ENCODE measurements at places on chromosomes 2 and 18. TPM values are rescaled to one million over a fixed set of nuclear protein-coding genes. Genes with fewer than 3 reads are reported as not detected.
A peak's percentile ranks its signal among the peaks of the same experiment; 100 is the strongest.

The MCEE gene
- 12.5 TPM for total RNA-seq

The FZD7 gene
- 302 TPM for total RNA-seq

The PRR30 gene
- total RNA-seq = not detected

The MAP2 gene
- 0.87 TPM for total RNA-seq

The LYG1 gene
- total RNA-seq = 0.31 TPM

The COA5 gene
- 24.5 TPM for total RNA-seq

The PIEZO2 gene
- 3.9 TPM for total RNA-seq

The ESCO1 gene
- 36.7 TPM for total RNA-seq

The KIF5C gene
- 52.9 TPM for total RNA-seq

- peaks cover 13% of the 10 kb centered on the region for H3K4me1 ChIP-seq
- no peak overlapping the region for H3K27ac ChIP-seq
- no peak for DNase-seq
Measured at GRCh38 chr2:80300954-80301353, 3.6 kb downstream of the LRRTM1 start.

- no peaks in the 10 kb centered on the region for H3K27me3 ChIP-seq
- H3K4me3 ChIP-seq = no peak overlapping the region
- no peak for DNase-seq
- H3K36me3 ChIP-seq = peaks cover 38% of the 10 kb centered on the region
Measured at GRCh38 chr2:43559391-43560230, 36.2 kb downstream of the THADA start.

DNA sequence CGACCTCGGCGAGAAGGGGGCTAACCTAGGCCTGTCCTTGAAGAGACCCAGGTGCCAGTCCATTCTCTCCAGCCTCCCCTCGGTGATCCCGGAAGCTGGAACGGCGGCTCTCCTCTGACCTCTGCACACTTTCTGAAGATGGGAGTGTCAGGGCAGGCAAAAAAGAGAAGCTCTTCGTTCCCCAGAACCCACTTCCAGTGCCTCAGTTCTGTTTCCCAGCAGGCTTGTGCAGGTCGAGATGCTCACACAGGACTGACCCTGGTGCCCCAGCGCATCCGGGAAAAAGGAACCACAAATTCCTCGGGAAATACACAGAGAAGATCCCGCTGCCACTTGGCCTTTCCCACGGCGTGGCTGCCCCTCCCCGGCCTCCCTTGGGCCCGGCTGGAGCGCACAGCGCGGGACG is 681 bp upstream of the PTPN18 start:
- DNase-seq = no peak
- H3K27ac ChIP-seq = no peak overlapping the region
- no peaks in the 10 kb centered on the region for H3K4me1 ChIP-seq

- H3K27ac ChIP-seq = no peak overlapping the region
- H3K4me3 ChIP-seq = no peak overlapping the region
- peaks cover 8% of the 10 kb centered on the region for H3K36me3 ChIP-seq
- no peaks in the 10 kb centered on the region for H3K27me3 ChIP-seq
Measured at GRCh38 chr2:88729061-88729745, 37.7 kb downstream of the RPIA start.

- DNase-seq = no peak
- H3K27me3 ChIP-seq = peaks cover 3% of the 10 kb centered on the region
Measured at GRCh38 chr2:203949228-203949627, 12.7 kb downstream of the ICOS start.

DNA sequence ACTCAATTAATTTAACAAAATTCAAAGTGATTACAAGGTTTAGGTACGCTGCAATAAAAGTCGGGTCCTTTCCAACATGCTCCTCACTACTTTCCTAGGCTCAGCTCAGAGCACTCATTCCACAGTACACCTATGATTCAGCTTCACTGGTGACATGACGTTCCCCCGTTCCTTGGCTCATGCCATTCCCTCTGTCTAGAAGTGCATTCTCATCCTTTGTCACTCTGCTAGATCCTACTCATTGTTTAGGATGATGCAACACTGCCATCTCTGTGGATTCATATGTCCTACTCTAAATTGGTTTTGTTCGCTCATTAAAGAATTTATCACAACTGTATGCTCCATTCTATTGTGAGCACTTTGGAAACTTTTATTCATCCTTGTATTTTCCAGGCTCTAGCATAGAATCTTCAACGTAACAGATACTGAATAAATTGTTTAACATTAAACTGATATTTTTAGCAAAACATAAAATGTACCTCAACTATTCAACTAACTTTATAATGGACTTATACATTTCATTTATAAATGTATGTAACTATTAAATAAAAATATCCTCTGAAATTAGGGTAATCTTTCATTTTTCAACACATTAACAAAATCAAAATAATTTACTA is 78.6 kb downstream of the FAM228A start:
- H3K4me1 ChIP-seq = no peaks in the 10 kb centered on the region
- H3K4me3 ChIP-seq = no peak overlapping the region
- no peak overlapping the region for H3K27ac ChIP-seq
- no peaks in the 10 kb centered on the region for H3K27me3 ChIP-seq

DNA sequence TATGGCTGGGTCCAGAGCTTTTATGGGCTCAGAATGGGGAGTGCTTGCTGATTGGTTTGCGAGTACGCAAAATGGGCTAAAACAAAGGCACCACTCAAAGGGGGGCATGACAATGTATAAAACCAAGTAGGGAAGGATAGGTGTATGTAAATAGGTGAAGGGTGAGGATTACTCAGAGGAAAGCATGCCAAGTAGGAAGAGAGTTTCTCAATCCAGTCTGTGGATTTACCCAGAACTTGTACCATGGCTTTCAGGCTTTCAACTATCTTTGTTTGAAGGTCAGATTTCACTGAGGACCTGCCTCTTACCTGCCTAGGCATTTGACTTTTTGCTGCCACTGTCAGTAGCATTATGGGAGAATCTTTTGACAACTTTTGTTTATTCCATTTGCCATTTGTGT is 92.3 kb downstream of the RAB3GAP1 start:
- H3K36me3 ChIP-seq = peaks cover 49% of the 10 kb centered on the region
- H3K27me3 ChIP-seq = no peaks in the 10 kb centered on the region
- no peak overlapping the region for H3K27ac ChIP-seq
- no peaks in the 10 kb centered on the region for H3K4me1 ChIP-seq
- DNase-seq = no peak
- H3K4me3 ChIP-seq = no peak overlapping the region

- no peaks in the 10 kb centered on the region for H3K4me1 ChIP-seq
- no peak for DNase-seq
- no peak overlapping the region for H3K4me3 ChIP-seq
- no peaks in the 10 kb centered on the region for H3K27me3 ChIP-seq
Measured at GRCh38 chr2:80078290-80079036, 226.1 kb downstream of the LRRTM1 start.

DNA sequence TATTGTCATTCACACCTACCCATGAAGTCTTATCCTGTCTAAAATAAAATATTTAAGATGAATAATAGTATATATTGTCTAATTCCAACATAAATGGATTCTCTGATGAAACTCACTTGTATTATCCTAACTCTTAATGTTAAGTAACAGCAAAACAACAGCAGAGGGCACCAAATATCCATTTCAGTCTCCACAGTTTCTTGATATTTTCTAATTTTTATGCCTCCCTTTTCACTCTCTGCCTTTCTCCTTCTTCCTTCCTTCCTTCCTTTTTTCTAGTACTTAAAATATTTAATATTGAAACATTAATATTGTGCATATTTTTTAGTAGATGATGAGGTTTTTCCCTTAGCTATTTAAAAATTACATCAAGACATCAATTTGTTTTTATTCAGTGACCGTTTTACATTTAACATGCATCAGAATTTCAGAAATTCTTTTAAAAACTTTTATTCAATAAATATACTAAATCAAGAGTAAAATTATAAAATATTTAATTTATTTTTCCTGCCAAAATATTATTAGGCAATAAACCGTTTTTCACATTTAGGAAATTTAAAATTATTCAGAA is 97.6 kb downstream of the WDR7 start:
- no peaks in the 10 kb centered on the region for H3K4me1 ChIP-seq
- no peaks in the 10 kb centered on the region for H3K27me3 ChIP-seq
- no peak overlapping the region for H3K27ac ChIP-seq
- no peak overlapping the region for H3K4me3 ChIP-seq
- DNase-seq = no peak

GRCh38 chr18:37385846-37386778 is 179.5 kb downstream of the CELF4 start:
- no peaks in the 10 kb centered on the region for H3K27me3 ChIP-seq
- no peak overlapping the region for H3K27ac ChIP-seq
- no peaks in the 10 kb centered on the region for H3K4me1 ChIP-seq
- DNase-seq = no peak

- DNase-seq = no peak
- no peaks in the 10 kb centered on the region for H3K4me1 ChIP-seq
- no peak overlapping the region for H3K27ac ChIP-seq
- H3K36me3 ChIP-seq = no peaks in the 10 kb centered on the region
- H3K4me3 ChIP-seq = no peak overlapping the region
Measured at GRCh38 chr2:182831921-182832320, 34.5 kb downstream of the FRZB start.

DNA sequence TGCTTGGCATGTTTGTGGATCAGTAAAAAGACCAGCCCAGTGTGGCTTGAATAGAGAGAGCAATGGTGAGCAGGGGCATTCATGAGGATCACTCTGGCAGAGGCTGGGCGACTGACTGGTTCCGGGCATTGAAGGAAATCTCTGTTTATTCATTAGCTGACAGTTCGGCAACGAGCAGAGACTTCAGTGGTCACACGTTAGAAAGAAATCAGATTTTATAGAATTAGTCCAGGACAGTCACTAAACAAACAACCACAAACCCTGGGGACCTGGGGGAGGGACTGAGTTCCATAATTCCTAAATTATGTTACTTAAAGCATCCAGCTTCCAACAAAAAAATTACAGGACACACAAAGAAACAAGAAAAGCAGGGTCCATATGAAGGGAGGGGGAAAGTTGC is 72.5 kb downstream of the NOL10 start:
- H3K4me1 ChIP-seq = no peaks in the 10 kb centered on the region
- H3K4me3 ChIP-seq = no peak overlapping the region

- peaks cover 86% of the 10 kb centered on the region for H3K36me3 ChIP-seq
- H3K27ac ChIP-seq = no peak overlapping the region
- DNase-seq = no peak
- H3K4me3 ChIP-seq = no peak overlapping the region
- no peaks in the 10 kb centered on the region for H3K4me1 ChIP-seq
Measured at GRCh38 chr2:74869517-74869916, 35.6 kb downstream of the HK2 start.

GRCh38 chr2:164080486-164080885 is 344.7 kb upstream of the FIGN start:
- no peak overlapping the region for H3K4me3 ChIP-seq
- H3K36me3 ChIP-seq = no peaks in the 10 kb centered on the region
- no peak for DNase-seq
- H3K27me3 ChIP-seq = no peaks in the 10 kb centered on the region

- H3K4me3 ChIP-seq = peak overlapping the region; percentile 22
- no peaks in the 10 kb centered on the region for H3K36me3 ChIP-seq
- H3K27me3 ChIP-seq = peaks cover 9% of the 10 kb centered on the region
- peak; percentile 58 for DNase-seq
- peaks cover 8% of the 10 kb centered on the region for H3K4me1 ChIP-seq
Measured at GRCh38 chr2:241804326-241805229, 4.4 kb upstream of the NEU4 start.

DNA sequence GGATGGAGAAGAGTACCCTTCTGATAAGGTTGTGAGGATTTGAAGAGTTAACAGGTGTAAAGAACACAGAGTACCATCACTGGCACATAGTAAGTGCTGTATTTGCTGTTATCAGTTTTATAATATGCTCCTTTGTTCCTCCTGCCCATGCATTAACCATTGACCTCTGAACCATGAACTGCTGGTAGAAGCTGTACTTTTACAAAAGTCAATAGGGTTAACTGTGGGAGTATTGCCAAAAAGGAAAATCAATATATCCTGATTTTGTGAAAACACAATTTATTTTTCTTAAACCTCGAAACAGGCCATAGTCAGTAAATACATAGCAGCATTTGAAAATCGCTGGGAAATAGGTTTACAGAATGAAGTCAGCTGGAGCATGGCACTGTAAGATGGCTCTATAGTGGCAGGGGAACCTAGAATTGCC is 18.9 kb upstream of the ACAA2 start:
- no peaks in the 10 kb centered on the region for H3K27me3 ChIP-seq
- no peak overlapping the region for H3K27ac ChIP-seq
- no peak overlapping the region for H3K4me3 ChIP-seq
- H3K36me3 ChIP-seq = peaks cover 25% of the 10 kb centered on the region

- H3K36me3 ChIP-seq = no peaks in the 10 kb centered on the region
- no peak overlapping the region for H3K4me3 ChIP-seq
- no peak for DNase-seq
- H3K27ac ChIP-seq = no peak overlapping the region
Measured at GRCh38 chr18:54069729-54070128, 154.7 kb downstream of the MBD2 start.

DNA sequence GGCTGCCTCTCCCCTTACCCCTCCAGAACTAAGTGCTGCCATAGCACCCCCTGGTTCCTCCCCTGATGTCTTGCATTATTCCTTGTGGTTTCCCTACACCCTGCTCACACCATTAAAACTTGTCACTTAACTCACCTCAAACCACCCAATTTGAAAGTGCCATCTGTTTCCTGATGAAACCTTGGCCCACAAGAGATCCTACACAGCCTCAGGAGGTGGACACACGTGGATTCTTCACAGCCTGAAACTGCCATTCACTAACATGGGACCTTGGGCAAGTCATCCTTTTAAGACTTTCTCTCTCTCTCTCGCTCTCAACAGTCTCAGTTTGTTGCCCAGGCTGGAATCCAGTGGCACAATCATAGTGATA is 27.5 kb upstream of the FAM124B start:
- H3K27ac ChIP-seq = no peak overlapping the region
- H3K27me3 ChIP-seq = no peaks in the 10 kb centered on the region
- no peaks in the 10 kb centered on the region for H3K4me1 ChIP-seq
- DNase-seq = no peak

- no peaks in the 10 kb centered on the region for H3K27me3 ChIP-seq
- no peaks in the 10 kb centered on the region for H3K36me3 ChIP-seq
- H3K27ac ChIP-seq = no peak overlapping the region
- H3K4me3 ChIP-seq = no peak overlapping the region
- no peaks in the 10 kb centered on the region for H3K4me1 ChIP-seq
- no peak for DNase-seq
Measured at GRCh38 chr18:5662586-5663090, 118.8 kb upstream of the EPB41L3 start.

Measured in H9 (cell line).